Mucosa of descending colon (tissue), 3 donors: ENCODE measurements at places on chromosomes 5 and 9.
A peak's percentile ranks its signal among the peaks of the same experiment; 100 is the strongest.

DNA sequence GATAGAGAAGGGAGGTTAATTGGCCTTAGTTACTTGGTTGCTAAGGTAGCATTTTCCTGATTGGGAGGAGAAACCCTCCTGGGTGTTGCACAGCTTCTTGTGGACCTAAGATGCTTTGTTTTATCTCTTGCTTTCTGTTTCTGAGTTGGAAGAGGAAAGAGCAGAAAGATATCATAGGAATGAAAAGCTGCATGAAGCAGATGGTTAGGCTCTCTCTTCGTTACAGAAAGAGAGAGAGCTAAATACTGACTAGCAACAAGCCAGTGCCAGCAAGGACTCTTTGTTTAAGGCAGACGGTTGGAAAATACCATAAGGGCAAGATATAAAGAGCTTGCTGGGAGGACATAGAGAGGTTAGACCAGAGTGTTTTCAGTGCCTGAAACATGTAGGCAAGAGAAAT is 103.1 kb downstream of the ATG10 start:
- DNase-seq = no peak

DNA sequence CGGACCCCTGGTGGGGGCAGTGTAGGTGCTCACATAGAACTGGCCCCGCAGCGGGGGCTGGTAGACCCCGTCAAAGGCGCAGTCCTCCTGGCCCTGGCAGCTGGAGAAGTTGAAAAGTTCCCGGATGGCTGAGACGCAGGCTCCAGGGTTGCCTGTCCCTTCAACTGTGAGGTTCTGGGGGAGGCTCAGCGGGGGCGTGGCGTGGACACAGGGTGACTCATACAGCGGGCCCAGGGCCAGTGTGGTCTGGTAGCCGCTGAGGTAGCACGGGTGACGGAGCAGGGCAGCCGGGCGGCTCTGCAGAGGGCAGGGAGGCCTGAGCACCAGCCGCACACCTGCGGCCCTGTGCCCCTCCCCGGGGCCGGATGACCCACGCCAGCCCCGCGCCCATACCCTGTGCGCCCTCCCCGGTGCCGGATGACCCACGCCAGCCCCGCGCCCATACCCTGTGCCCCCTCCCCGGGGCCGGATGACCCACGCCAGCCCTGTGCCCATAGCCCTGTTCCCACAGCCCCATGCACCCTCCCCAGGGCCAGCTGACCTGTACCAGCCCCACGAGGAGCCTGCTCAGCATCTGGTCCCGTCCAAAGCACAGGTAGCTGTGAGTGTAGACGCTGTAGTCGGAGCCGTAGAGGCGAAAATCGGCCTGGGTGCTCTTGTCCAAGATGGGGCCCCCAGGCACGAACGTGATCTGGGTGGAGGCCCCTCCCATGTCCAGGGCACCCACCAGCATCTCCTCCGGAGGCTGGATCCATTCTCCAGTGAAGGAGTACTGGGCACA is 5.0 kb downstream of the ENTPD8 start:
- peak; percentile 87 for DNase-seq

DNA sequence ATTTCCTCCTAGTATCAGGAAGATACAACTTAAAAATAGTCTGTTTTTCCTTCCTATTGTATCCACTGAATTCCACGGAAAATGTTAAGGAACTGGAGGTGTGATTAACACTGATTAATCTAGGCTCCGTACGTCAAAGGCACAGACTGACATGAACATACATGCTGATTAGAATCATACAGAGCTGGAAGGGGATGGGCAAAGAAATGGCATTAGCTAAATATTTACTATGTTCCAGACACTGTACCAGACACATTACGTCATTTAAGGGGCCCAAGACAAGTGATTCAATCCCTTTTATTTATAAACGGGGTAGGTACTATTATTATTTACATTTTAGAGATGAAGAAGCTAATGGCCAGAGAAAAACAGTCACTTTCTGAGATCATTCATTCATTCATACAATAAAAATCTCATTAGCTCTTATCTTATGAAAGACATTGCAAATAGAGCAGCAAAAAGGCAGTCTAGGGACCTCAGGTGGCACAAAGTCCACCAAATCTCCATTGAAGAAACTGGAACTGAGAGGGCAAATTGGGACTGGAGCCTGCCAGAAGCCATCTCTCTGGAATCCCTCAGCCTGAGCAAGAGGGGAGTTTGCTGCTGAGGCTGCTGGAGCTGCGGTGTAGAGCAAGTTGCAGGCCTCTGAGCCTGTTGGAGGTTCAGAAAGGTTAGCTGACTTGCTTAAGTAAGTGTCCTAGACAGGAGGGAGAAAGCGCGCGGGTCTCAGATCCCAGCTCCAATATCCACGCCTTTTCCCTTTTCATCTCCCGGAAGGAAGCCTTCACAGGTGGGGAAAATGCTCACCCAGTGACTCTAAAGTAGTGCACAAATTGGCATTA is 1.6 kb upstream of the TGFBR1 start:
- DNase-seq = peak; percentile 9

DNA sequence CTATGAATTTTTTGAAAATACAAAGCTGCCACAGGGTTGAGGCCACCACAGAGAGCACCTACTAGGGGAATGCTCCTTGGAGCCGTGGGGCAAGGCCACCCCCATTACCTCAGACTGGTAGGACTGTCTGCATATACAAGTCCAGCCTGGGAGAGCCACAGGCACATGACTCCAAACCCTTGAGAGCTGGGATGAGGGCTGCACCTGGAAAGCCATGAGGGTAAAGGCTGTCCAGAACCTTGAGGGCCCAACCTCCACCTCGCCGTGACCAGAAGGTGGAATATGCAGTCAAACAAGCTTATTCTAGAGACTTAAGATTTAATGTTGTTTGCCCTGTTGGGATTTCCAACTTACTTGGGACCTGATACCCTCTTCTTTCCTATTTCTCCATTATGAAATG is 69.5 kb upstream of the TSLP start:
- DNase-seq = no peak

DNA sequence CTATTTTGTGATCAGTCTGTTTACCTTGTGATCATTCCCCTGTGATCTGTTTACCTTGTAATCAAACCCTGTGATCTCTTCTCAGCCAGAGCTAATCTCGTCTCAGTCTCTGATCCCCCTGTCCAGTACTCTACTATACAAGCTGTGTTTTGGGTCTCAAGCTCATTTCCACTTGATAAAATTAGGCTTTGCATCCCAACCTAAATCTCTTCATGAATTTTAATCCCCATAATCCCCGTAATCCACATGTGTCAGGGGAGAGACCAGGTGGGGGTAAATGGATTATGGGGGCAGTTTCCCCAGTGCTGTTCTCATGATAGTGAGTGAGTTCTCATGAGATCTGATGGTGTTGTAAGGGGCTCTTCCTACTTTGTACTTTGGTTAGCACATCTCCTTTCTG is 157.2 kb downstream of the PRR16 start:
- no peak for DNase-seq

DNA sequence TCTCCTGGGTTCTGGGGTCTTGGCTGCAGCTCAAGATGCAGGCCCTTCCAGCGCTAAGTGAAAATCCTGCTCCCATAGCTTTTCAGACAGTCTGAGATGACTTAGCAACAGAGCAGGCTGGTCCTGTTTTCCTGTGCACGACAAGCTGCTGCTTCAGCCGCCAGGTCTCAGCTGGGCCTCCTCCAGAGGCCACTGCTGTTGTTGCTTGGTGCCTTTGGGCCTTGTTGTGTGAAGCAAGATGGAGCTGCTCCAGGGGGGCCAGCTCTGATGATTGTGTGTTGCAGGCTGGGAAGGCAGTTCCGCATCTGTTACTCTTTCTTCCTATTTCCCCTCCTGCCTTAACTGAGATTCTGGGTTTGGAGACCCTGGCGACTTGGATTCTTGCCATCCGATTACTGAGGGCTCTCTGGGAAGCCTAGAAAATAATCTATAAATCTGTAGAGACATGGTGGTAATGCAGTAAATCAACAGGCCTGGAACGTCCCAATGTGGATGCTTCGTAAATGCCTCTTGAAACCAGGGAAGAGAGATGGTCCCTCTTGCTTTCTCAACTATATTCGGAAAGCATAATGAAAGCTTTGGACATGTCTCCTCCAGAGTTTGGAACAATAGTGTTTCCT is 3.2 kb downstream of the MAP1B start:
- DNase-seq = no peak

- DNase-seq = no peak
Measured at GRCh38 chr5:124951661-124952060, 205.2 kb upstream of the ZNF608 start.

GRCh38 chr5:117245130-117245529 is 670.5 kb upstream of the SEMA6A start:
- DNase-seq = no peak

- no peak for DNase-seq
Measured at GRCh38 chr9:37562826-37563225, 13.4 kb downstream of the FBXO10 start.

- no peak for DNase-seq
Measured at GRCh38 chr9:37342895-37343294, 79.6 kb upstream of the GRHPR start.

GRCh38 chr5:146799231-146799630 is 79.3 kb downstream of the PPP2R2B start:
- DNase-seq = no peak

- no peak for DNase-seq
Measured at GRCh38 chr5:145478651-145479050, 356.5 kb downstream of the PRELID2 start.

DNA sequence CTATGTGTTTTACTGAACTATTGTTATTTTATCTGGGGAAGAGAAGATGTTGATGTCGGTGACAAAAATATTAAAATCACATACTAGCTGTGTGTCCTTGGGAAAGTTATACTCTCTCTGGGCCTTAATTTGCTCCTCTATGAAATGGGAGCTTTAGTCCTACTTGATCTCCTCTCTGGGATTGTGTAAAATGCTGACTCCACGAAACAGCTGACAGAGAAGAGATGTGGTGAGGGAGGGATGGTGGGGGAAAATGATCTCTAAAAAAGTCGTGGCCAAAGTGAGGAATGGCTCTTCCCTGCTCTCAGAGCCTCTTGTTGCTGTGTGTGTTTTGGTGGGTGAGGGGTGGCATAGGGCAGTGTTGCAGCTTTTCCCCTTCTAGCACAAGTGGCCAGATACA is 173.7 kb downstream of the MELK start:
- no peak for DNase-seq

- no peak for DNase-seq
Measured at GRCh38 chr9:479971-480350, 265.3 kb downstream of the DOCK8 start.

GRCh38 chr9:16992138-16992537 is 121.7 kb upstream of the BNC2 start:
- DNase-seq = no peak

DNA sequence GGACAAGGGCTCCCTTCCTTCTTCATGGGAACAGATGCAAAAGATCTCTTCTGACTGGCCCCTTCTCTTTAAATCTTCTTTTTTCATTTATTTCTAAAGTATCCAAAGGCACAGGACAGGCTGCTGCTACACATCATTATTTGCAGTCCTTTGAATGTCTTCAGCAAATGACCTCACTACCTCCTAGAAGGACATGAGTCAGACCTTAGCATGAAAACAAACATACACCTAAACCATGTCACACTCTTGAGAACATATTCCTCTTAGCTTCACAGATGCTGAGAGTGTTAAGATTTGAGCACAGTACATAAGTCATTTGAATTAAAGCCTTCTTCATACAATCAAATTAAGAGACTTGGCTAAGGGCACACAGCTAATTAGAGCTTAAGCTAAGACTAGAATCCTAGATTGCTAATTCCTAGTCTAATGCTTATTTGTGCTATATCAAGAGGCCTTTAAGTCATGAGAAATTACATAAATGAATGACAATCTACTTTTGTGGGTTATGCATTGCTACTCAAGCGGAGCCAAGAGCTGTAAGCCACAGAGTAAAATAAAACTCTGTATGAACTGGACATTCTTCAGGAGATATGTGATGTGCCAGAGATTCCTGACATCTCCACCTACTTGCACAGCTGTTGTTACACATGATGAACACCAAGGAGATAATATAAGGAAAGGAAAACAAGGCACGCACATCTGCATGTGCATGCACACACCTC is 109.1 kb upstream of the PTGER4 start:
- no peak for DNase-seq

DNA sequence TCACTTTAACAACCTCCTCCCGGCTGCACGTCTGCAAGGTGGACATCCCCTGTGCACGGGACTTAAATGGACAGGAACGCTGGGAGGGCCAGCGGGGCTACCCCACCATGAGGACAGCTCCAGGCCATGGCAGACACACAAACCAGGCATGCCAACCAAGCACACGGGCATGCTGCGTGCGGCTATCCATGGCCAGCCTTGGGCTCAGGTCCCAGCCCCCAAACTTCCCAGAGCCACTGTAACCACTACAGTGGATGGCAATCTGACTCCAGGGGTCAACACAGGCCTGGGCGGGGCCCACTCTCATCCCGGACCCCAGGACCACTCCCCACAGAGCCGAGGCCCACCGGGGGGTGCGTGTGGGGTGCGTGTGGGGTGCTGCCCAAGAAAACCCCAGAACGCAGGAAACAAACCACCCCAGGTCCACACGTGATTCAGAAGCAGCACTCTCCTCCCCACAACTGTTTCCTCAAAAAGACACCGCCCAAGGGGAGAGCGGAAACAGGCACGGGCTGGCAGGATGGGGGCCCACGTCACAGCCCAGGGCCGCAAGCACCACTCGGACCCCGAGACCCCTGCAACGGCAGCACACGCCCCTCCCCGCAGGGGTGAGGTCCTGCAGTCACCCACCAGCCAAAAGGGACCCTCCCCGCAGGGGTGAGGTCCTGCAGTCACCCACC is 7.4 kb downstream of the SLC12A7 start:
- DNase-seq = peak; percentile 58

GRCh38 chr5:38135486-38136039 is 122.8 kb upstream of the EGFLAM start:
- DNase-seq = no peak

- no peak for DNase-seq
Measured at GRCh38 chr5:58056546-58056945, 403.3 kb downstream of the PLK2 start.

DNA sequence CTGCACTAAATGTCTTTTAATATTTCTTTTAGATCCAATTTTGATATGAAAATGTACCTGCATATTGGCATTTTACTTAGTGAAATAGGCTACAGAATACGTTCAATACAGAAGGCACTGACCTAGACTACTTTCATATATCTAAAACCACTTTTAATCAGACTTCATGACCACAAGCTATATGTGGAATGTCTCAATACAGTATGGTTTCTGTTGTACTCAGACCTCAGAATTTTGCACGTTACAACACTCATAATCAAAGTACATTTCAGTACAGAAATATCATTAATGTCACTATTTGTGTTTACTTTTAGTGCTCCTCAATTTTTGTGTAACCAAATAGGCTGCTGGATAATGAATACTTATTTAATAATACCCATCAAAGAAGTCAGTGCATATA is 74.8 kb downstream of the MEF2C start:
- DNase-seq = no peak

DNA sequence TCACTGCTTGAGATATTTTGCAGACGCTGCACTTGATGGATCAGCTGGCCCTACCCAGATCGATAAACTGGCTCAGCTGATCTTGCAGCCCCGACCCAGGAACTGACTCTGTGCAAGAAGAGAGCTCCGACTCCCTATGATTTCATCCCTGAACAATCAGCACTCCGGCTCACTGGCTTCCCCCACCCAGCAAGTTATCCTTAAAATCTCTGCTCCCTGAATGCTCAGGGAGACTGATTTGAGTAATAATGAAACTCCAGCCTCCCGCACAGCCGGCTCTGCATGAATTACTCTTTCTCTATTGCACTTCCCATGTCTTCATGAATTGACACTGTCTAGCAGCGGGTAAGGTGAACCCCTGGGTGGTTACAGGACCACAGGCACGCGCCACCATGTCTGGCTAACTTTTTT is 16.9 kb upstream of the NANS start:
- DNase-seq = no peak

- DNase-seq = no peak
Measured at GRCh38 chr9:83472764-83473163, 65.4 kb downstream of the FRMD3 start.
